Activated T-helper 17 cell treated with anti-CD3 and anti-CD28 coated beads, Interleukin-2, amount 50 U/mL, for 72 hours (primary cell): ENCODE measurements at places on chromosomes 5 and 9. TPM values are rescaled to one million over a fixed set of nuclear protein-coding genes. Genes with fewer than 3 reads are reported as not detected.

GRCh38 chr5:27387535-27388073, 349.2 kb upstream of the CDH9 start:
- ATAC-seq = no peak

- ATAC-seq = no peak
Observed at GRCh38 chr5:75320371-75320770, 16.6 kb upstream of the HMGCR start.

DNA sequence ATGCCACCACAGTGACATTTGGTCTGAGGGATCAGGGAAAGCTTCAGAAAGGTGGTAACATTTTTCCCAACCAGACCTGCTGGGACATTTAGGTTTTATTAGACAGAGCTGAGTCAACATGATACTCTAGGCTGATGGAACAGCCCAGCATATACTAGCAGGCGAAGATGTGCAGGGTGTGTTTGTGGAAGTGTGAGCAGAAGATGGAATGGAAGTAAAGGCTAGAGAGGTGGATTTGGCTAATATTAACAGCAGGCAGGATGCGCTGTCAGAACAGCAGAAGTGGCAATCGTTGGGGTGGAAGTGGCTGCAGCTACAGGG, 340.6 kb downstream of the ASTN2 start:
- no peak for ATAC-seq

- no peak for ATAC-seq
Observed at GRCh38 chr5:32713770-32714381, 2.8 kb downstream of the NPR3 start.

DNA sequence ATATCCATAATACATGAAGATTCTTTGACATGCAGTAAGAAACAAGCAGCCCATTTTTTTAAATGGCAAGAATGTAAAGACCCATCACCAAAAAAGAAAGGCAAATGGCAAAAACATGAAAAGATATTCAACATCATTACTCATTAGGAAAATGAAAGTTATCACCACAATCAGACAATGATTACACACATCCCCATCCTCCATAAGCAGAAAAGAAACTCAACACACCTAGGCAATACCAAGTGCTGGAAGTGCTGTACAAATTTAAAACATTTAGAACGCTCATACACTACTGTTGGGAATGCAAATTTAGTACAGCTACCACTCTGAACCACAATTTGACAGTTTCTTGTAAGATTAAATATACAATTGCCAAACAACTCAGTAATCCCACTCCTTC, 466.7 kb downstream of the ACTL7B start:
- ATAC-seq = no peak

DNA sequence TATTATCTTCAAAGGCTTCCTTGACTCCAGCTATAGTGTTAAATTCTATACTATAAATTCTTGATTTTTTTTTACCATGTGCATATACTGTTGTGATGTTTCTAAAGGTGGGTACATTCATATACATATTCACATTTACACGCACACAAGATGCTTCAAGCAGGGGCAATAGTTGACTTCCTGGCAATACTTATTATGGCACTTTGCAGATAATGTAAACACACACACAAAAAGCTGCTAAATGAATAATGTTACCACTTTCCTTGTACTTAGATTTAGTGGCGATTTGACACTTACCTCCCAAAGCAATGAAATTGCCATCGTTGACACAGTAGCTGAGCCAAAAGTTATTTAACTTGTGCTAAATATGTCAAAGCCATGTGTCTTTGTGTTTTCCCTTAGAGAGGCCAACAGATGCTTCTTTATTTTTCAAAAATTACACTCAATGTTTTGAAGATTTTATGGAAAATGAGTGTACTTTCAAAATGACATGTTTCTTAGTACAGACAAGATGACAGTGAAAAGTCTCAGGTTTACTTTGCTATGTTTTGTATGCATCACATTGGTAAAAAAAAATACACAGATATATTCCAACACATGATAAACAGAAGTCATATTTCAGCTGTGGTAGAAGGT, 12.2 kb upstream of the ERAP2 start:
- peak; percentile 62 for ATAC-seq

- no peak for ATAC-seq
Observed at GRCh38 chr5:118506217-118506852, 482.0 kb downstream of the DTWD2 start.

Gene F12
- 3.7 TPM for total RNA-seq

Gene TMEM174
- total RNA-seq = not detected

Gene FOXD4L4
- 0.15 TPM for total RNA-seq

Gene CCDC180
- 0.95 TPM for total RNA-seq

Gene RGS3
- 23.0 TPM for total RNA-seq

GRCh38 chr9:17739736-17740135, 160.9 kb downstream of the SH3GL2 start:
- ATAC-seq = no peak

- peak; percentile 37 for ATAC-seq
Observed at GRCh38 chr9:128412120-128412790, 8.4 kb upstream of the CERCAM start.

Gene GABRA1
- total RNA-seq = not detected

- ATAC-seq = no peak
Observed at GRCh38 chr5:74822288-74822687, 43.9 kb downstream of the FAM169A start.

- no peak for ATAC-seq
Observed at GRCh38 chr5:37005252-37005651, 128.7 kb downstream of the NIPBL start.

Gene ELP1
- 19.7 TPM for total RNA-seq

DNA sequence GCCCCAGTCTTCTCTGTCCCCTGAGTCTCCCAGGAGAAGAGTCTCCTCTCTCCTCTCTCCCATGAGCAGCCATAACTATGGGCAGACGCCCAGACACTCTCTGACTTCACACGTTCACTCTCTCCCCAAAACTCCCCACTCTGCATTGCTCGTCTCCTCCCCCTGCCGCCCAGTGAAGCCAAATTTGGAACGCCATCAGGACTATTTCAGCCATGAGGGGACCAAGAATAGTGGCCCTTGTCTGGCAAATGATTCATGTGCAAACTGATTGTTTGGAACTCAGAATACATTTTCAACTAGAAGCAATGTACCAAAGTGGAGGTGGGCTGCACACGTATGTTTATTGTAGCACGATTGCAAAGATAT, 20.9 kb downstream of the CMBL start:
- ATAC-seq = no peak

DNA sequence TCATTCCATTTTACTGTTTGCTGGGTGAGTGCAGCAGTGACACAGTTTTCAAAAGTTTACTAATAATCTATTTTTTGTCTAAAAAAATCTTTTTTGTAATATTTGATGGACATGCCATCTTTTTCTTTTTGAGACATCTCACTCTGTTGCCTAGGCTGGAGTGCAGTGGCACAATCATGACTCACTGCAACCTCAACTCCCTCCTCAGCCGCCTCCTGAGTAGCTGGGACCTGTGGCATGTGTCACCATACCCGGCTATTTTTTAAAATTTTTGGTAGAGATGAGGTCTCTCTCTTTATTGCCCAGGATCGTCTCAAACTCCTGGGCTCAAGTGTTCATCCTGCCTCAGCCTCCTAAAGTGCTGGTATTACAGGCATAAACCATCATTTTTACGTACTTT, 86.0 kb downstream of the KDM4C start:
- peak; percentile 45 for ATAC-seq

GRCh38 chr5:99911971-99912370, 623.2 kb upstream of the FAM174A start:
- no peak for ATAC-seq

GRCh38 chr9:2934883-2935282, 91.0 kb upstream of the PUM3 start:
- ATAC-seq = no peak

GRCh38 chr5:67426961-67427849, 230.6 kb upstream of the CD180 start:
- ATAC-seq = no peak

DNA sequence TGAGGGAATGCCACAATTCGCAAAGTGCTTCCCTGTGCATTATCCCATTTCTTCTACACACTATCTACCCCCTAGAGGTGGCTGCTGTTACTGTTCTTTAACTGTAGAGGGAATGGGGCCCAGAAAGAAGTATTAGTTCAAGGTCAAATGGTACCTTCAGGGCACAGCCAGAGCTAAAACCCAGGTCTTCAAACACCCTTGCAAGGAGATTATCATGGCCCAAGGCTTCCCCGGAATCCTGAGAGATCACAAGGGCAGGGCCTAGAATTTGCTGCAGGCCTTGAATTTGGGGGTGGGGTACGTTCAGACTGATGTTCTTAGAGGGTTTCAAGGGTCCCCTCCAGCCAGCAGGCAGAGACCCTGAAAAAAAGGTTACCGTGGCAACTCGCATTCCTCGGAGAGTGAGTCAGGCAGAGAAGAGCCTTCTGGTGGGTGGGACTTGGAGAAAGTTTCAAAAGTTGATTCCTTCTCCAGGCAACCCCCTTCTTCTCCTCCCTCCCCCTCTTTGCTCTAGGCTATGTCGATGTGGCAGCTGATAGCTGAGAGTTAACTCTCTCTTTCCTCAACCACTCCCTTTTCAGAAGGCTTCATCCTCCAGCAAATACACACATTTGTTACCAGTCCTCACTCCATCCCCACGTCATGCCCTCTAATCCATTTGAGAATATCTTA, 1.9 kb downstream of the SPARC start:
- ATAC-seq = no peak

Gene COL23A1
- total RNA-seq = 0.16 TPM
